Colonic mucosa (tissue), 4 donors: ENCODE measurements at places on chromosomes 6 and 20. TPM values are rescaled to one million over a fixed set of nuclear protein-coding genes. Genes with fewer than 3 reads are reported as not detected.
A peak's percentile ranks its signal among the peaks of the same experiment; 100 is the strongest.

- H3K36me3 ChIP-seq = no peaks in the 10 kb centered on the region
- H3K4me1 ChIP-seq = no peaks in the 10 kb centered on the region
- H3K27ac ChIP-seq = peak overlapping the region; percentile 69
- no peak overlapping the region for H3K4me3 ChIP-seq
These were observed 123.2 kb downstream of the RIN2 start for GRCh38 chr20:19881080-19881840.

- H3K36me3 ChIP-seq = no peaks in the 10 kb centered on the region
- H3K4me1 ChIP-seq = no peaks in the 10 kb centered on the region
- H3K27me3 ChIP-seq = no peaks in the 10 kb centered on the region
- no peak for DNase-seq
- no peak overlapping the region for H3K27ac ChIP-seq
These were observed 94.9 kb downstream of the MDGA1 start for GRCh38 chr6:37602801-37603200.

DNA sequence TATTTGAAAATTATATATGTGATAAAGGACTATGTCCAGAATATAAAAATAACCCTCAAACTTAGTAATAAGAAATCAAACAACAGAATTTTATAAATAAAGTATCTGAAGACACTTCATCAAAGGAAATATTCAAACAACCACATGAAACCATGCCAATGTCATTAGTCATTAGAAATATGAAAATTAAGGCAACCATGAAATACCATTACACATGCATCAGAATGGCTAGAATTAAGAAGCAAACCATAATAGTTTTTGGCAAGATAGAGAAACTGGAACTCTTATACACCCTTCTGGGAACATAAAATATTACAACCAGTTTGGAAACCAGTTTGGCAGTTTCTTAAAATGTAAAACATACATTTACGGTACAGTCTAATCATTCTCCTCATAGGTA is 137.2 kb upstream of the ADGRB3 start:
- DNase-seq = no peak
- H3K4me3 ChIP-seq = no peak overlapping the region
- no peak overlapping the region for H3K27ac ChIP-seq
- H3K27me3 ChIP-seq = no peaks in the 10 kb centered on the region

DNA sequence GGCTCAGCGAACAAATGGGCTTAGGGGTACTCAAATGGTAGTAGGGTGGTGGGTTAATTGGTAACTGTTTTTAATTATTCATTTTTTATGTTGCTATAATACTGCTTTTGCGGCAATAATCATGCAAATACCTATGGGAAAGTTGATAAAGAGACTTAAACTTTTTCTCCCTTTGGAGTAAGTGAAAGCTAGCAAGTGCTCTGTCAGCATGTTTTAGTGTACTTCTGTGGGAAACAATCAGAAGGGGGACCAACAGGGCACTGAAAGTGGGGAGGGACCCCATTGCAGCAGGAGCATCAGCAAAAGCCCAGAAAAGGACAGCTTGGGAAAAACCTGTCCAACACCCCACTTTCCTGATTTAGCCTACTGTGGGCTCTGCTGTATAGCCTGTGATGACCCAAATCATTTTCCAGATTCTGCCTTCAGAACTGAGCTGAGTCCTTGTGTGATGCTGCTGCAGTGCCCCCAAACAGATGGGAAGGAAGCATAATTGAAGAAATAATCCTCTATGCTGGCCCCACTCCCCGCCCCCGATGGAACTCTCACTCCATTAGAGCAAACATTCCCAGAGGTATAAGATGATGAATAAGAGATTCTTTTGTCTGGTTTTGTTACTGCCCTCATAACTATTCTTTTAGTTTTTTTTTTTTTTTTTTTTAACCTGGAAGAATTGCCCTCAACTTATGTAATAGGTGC is 322.8 kb downstream of the CD83 start:
- H3K27ac ChIP-seq = no peak overlapping the region
- H3K27me3 ChIP-seq = no peaks in the 10 kb centered on the region
- no peak overlapping the region for H3K4me3 ChIP-seq
- no peaks in the 10 kb centered on the region for H3K4me1 ChIP-seq
- H3K36me3 ChIP-seq = no peaks in the 10 kb centered on the region

- H3K4me1 ChIP-seq = no peaks in the 10 kb centered on the region
- no peak overlapping the region for H3K27ac ChIP-seq
- no peak overlapping the region for H3K4me3 ChIP-seq
- no peaks in the 10 kb centered on the region for H3K27me3 ChIP-seq
These were observed 219.1 kb upstream of the SNX9 start for GRCh38 chr6:157603971-157604370.

DNA sequence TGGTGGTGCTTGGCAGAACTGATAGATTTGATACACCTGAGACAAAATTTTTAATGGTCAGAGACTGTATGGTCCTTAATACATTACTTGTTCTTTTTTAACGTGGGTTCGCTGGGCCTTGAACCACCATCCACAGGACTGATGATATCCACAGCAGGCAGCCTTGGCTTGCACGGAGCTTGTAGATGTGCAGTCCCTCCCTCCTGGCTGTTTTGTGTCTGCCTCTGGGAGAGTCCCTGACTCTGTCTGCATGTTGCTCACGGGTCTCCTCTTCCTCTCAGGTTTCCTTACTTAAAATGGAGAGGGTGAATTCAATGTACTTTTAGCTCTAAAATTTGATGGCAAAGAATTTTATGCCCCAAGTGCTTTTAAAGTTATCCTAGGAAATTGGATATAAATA is 17.5 kb downstream of the KIF25 start:
- H3K4me1 ChIP-seq = no peaks in the 10 kb centered on the region
- H3K4me3 ChIP-seq = no peak overlapping the region
- peak; percentile 16 for DNase-seq

GRCh38 chr6:17842934-17843821 is 136.5 kb upstream of the NUP153 start:
- H3K27me3 ChIP-seq = no peaks in the 10 kb centered on the region
- H3K4me1 ChIP-seq = peaks cover 13% of the 10 kb centered on the region
- no peaks in the 10 kb centered on the region for H3K36me3 ChIP-seq
- H3K4me3 ChIP-seq = no peak overlapping the region
- H3K27ac ChIP-seq = peak overlapping the region; percentile 66

DNA sequence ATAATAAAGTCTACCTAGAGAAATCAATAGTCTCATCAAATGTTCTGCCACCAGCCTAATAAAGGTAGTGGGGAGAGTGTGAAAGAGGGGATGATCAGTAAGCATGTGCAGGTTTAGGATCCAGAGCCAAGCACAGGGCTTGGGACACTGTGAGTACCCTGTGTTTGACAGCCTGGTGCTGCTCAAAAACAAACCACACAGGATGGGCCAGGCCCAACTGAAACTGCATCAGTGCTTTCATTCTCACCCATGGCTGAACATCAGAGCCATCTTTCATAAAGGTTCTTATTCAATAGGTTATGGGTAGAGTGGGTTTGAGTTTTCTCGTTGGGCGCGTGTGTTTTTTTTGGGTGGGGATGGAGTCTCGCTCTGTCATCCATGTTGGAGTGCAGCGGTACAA is 87.3 kb upstream of the NHSL1 start:
- H3K27ac ChIP-seq = no peak overlapping the region
- H3K4me3 ChIP-seq = no peak overlapping the region
- H3K4me1 ChIP-seq = no peaks in the 10 kb centered on the region
- no peaks in the 10 kb centered on the region for H3K27me3 ChIP-seq
- no peaks in the 10 kb centered on the region for H3K36me3 ChIP-seq

- no peak overlapping the region for H3K4me3 ChIP-seq
- DNase-seq = no peak
- H3K27me3 ChIP-seq = no peaks in the 10 kb centered on the region
- H3K36me3 ChIP-seq = no peaks in the 10 kb centered on the region
- no peak overlapping the region for H3K27ac ChIP-seq
These were observed 115.7 kb downstream of the AIG1 start for GRCh38 chr6:143176090-143177021.

DNA sequence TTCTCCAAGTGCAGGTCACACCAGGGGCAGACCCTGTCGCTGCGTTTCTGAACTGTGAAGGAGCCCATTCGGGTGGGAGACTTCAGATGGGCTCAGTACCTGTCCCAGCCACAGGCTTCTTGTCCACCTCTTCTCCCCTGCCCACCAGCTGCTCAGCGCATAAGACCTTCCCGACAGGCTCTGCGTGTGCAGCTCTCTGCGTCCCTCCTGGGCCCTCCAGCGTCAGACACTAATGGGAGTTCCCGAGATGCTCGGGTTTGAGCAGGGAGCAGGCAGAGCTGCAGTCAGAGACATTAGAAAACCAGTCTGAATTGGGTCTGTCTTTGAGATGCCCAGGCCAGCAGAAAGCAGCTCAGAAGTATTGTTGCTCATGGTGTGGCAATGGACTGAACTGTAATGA is 50.4 kb downstream of the TCP11 start:
- no peak overlapping the region for H3K27ac ChIP-seq
- no peak overlapping the region for H3K4me3 ChIP-seq
- peaks cover 5% of the 10 kb centered on the region for H3K36me3 ChIP-seq

GRCh38 chr20:57693670-57694329 is 16.0 kb downstream of the PMEPA1 start:
- peak overlapping the region; percentile 24 for H3K27ac ChIP-seq
- peaks cover 3% of the 10 kb centered on the region for H3K4me1 ChIP-seq
- H3K36me3 ChIP-seq = no peaks in the 10 kb centered on the region
- no peak for DNase-seq
- H3K27me3 ChIP-seq = no peaks in the 10 kb centered on the region

- H3K4me1 ChIP-seq = no peaks in the 10 kb centered on the region
- no peaks in the 10 kb centered on the region for H3K27me3 ChIP-seq
- H3K36me3 ChIP-seq = no peaks in the 10 kb centered on the region
These were observed 50.3 kb upstream of the NAA20 start for GRCh38 chr20:19966840-19967239.

GRCh38 chr6:80605165-80605989 is 498.9 kb downstream of the BCKDHB start:
- H3K36me3 ChIP-seq = no peaks in the 10 kb centered on the region
- H3K4me3 ChIP-seq = no peak overlapping the region
- H3K4me1 ChIP-seq = no peaks in the 10 kb centered on the region
- DNase-seq = no peak

GRCh38 chr6:5215799-5216198 is 45.0 kb downstream of the LYRM4 start:
- DNase-seq = peak; percentile 48
- H3K27ac ChIP-seq = no peak overlapping the region
- no peaks in the 10 kb centered on the region for H3K36me3 ChIP-seq
- no peaks in the 10 kb centered on the region for H3K4me1 ChIP-seq

DNA sequence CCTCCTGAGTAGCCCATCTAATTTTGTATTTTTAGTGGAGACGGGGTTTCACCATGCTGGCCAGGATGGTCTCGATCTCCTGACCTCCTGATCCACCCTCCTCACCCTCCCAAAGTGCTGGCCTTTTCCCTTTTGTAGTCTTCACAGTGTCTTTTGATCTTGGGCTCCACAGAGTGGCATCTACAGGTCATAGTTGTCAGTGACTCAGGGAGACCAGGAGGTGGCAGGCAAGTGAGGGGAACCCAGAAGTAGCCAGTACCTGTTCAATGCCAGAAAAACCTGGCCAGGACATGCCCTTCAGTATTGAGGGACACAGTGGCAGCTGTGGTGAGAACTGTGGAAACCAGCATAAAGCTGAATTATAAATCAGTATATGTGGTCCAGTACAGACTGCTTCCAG is 19.6 kb downstream of the RPP21 start:
- peaks cover 9% of the 10 kb centered on the region for H3K27me3 ChIP-seq
- no peaks in the 10 kb centered on the region for H3K36me3 ChIP-seq
- H3K27ac ChIP-seq = no peak overlapping the region
- no peaks in the 10 kb centered on the region for H3K4me1 ChIP-seq
- no peak for DNase-seq

- no peaks in the 10 kb centered on the region for H3K27me3 ChIP-seq
- no peak overlapping the region for H3K4me3 ChIP-seq
- H3K27ac ChIP-seq = no peak overlapping the region
- H3K36me3 ChIP-seq = no peaks in the 10 kb centered on the region
- H3K4me1 ChIP-seq = no peaks in the 10 kb centered on the region
These were observed 62.6 kb downstream of the BANF2 start for GRCh38 chr20:17762243-17762872.

DNA sequence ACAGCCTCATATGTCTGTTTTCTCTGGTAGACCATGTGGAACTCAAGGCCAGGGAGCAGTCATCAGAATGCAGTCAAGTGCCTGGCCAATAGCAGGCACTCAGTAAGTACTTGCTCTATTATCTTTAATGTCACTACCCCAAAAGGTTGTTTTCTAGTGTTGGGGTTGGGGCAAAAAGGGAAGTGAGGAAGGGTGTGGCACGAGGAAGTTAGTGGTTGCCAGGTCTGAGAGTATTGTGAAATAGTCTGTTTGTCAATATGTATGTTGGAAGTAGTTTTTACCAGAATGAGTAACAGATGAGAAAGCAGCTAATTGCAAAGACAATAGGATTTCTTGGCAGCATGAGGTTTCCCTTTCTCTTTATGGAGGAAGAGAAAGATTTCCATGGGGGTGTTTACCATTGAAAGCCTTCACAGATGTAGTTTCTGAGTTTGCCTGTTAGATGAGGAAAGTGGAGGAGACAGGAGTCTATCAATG is 59.5 kb upstream of the ARMH2 start:
- no peak for DNase-seq
- no peak overlapping the region for H3K27ac ChIP-seq
- peaks cover 6% of the 10 kb centered on the region for H3K4me1 ChIP-seq
- no peaks in the 10 kb centered on the region for H3K27me3 ChIP-seq
- H3K36me3 ChIP-seq = no peaks in the 10 kb centered on the region
- H3K4me3 ChIP-seq = no peak overlapping the region

DNA sequence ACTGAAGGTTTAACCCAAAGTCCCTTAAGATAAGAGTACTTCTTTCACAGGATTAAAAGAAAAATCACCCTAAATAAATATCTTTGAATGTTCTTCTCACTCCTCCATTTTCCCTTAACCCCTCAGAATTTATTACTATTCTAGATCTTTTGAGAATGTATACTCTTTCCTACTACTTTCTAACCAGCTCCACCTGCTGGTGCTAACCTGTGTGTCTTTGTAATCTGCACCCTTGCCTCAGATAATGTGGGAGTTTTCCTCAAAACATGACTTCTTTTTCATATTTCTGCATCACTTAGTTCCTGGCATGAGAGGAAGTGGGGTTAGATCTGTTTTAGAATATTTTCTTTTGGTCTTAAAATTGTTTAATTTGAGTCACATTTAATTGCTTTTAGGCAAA is 394.2 kb downstream of the BMP2 start:
- H3K4me3 ChIP-seq = no peak overlapping the region
- H3K27me3 ChIP-seq = no peaks in the 10 kb centered on the region
- no peaks in the 10 kb centered on the region for H3K4me1 ChIP-seq
- peak; percentile 26 for DNase-seq
- H3K27ac ChIP-seq = no peak overlapping the region

ZNF334 gene
- total RNA-seq = 1.6 TPM

HMGCLL1 gene
- 0.45 TPM for total RNA-seq

CRISP3 gene
- not detected for total RNA-seq

BNIP5 gene
- 4.7 TPM for total RNA-seq

PLCB4 gene
- total RNA-seq = 39.5 TPM

SLC44A4 gene
- total RNA-seq = 779 TPM

LAMP5 gene
- total RNA-seq = 0.32 TPM

HLA-DRB1 gene
- total RNA-seq = 22.5 TPM

GUCA1A gene
- not detected for total RNA-seq

SLC22A3 gene
- 2.1 TPM for total RNA-seq

MYB gene
- total RNA-seq = 78.0 TPM
